ENCODE measurements at places on chromosomes 2 and 18.
A peak's percentile ranks its signal among the peaks of the same experiment; 100 is the strongest.

GRCh38 chr2:191846515-191847476 is at the start of gene CAVIN2:
CAVIN2 (minus strand) TSS chr2:191847088; CDS start chr2:191846925, 163 bp downstream.
- DNase-seq, result no peak

DNA sequence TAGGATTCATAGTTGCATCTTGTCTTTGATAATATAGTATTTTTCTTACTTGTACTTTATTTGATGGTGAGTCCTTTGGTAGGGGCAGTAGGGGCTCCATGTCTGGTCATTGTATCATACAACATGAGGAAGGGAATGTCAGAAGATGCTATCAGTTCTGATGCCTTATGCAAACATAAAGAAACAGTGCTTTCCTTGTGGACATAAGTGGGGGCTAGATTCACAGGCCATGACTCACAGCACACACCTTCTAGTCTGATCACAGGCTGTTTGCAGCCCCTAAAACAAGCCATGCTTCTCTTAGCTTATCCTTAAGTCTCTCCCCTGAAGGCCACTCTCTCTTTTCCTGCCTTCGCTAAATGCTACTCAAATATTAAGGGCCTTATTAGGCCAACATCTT is 10.7 kb upstream of the SLC14A1 start:
- DNase-seq, result no peak

DNA sequence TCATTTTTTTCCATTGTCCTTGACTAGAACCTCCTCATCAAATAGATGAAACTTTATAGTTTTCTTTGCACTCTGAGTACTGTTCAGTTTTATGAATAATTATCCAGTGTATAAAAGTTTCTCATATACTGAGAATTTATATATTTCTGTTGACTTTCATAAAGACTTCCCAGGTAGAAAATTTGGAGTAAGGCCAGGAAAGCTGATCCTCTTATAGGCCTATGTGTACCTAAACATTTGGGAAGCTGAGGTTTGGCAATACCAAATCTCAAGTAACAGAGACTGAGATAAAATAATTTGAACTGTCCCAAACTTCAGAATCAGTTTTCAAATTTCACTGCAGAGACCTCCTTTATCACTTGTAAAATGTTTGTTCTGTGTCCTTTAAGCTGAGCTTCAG is 43.4 kb downstream of the CCDC102B start:
- no peak for DNase-seq

- DNase-seq, result no peak
Observed at GRCh38 chr18:77084688-77085035, 47.9 kb downstream of the MBP start.

- DNase-seq, result no peak
Observed at GRCh38 chr2:22786817-22787216, 598.2 kb upstream of the KLHL29 start.

DNA sequence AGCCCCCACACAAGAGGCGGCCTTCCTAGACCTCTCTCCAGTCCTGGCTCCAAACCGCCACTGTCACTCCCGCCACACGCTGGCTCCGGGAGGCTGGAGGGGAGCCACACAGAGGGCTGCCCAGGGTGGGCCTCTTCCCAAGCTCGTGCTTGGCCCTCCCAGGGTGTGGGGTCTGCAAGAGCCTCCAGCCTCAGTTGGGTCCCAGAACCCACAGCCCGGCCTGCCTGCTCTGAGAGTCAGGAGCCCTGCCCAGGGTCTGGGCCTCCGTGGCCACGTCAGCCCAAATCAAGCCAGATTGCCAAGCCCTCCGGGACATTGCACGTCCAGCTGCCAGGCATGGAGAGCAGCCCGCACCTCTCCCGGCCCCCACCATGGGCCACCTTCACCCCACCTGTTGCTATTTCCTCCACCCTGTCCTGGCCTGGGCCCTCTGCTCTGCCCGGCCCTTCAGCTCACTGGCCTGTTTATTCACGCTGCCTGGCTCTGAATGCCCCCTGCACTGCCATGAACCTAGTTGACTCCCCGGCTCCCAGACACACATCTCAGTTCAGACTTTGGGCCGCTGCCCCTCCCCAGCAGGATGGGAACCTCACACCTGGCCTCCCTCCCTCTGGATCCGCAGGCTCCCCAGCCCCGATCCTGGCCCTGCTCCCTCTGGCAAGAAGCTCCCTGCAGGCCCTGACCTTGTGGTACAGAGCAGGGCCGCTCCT is 61.0 kb downstream of the BIN1 start:
- DNase-seq, result no peak

- peak; percentile 11 for DNase-seq
Observed at GRCh38 chr2:237868631-237869342, 9.4 kb downstream of the RAMP1 start.

DNA sequence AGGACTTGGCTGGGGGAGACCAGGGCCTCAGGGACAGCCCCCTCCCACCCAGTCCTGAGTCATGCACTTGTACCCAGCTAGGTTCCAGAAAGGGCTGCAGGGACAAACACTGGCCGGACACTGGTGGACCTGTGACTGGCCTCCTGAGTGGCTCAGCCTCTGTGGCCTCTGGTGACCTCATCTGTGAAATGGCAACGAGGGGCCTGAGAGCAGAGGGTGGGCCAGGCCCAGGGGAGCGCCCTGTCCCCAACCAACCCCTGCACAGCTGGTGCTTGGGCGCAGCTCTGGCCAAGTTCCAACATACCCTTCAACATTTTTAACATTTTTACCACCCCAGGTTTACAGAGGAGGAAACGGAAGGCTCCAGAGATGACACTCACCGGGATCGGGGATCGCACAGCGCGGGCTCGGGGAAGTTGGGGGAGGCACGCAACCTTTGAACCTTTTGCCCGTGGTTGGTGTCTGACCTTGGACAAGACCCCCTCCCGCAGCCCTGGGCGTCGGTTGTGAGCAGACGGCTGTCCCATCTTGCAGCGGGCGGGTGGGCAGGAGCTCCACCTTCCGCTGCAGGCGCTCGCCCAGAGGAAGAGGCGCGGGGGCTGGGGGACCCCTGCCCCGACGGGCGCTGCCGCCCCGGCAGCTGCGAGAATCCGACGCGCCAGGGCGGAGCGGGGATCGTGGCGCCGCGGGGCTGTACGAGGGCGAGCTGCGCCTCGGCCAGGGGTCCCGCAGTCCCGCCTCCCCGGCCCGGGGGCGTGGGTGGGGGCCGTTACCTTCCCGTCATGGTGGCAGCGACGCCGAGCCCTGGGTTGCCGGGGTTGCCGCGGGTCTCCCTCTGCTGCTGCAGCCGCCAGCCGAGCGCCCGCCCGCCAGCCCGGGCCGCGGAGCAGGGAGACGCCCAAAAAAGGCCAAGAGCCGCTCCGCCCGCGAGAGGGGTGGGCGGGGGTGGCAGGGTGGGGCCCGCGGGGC is 805 bp downstream of the LIMS2 start:
- DNase-seq, result no peak

- no peak for DNase-seq
Observed at GRCh38 chr2:57842531-57842930, 204.1 kb upstream of the VRK2 start.

GRCh38 chr2:233818639-233819621 is 35.4 kb downstream of the HJURP start:
- no peak for DNase-seq

- peak; percentile 46 for DNase-seq
Observed at GRCh38 chr2:32627441-32627813, 423 bp upstream of the TTC27 start.

DNA sequence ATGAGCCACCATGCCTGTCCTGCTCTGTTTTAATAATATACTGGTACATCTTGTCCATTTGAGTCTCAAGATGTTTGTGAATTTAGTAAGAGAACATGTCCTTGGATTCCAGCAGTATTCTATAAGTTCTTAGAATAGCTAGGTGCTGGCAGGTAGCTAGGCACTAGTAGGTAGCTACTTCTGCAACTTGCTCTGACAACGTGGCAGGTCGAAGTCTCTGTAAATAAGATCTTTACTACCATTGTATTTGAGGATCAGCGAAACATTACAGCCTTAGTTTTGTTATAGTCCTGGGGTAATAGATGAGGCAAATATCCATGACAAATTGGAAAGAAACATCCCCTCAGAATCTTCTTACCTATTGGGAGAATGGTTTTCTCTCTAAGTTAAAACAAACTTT is 14.2 kb upstream of the PRELID3A start:
- DNase-seq, result no peak

- DNase-seq, result no peak
Observed at GRCh38 chr2:121828281-121828731, 72.9 kb downstream of the TSN start.

- peak; percentile 21 for DNase-seq
Observed at GRCh38 chr2:74690571-74690970, 36.5 kb downstream of the SEMA4F start.

DNA sequence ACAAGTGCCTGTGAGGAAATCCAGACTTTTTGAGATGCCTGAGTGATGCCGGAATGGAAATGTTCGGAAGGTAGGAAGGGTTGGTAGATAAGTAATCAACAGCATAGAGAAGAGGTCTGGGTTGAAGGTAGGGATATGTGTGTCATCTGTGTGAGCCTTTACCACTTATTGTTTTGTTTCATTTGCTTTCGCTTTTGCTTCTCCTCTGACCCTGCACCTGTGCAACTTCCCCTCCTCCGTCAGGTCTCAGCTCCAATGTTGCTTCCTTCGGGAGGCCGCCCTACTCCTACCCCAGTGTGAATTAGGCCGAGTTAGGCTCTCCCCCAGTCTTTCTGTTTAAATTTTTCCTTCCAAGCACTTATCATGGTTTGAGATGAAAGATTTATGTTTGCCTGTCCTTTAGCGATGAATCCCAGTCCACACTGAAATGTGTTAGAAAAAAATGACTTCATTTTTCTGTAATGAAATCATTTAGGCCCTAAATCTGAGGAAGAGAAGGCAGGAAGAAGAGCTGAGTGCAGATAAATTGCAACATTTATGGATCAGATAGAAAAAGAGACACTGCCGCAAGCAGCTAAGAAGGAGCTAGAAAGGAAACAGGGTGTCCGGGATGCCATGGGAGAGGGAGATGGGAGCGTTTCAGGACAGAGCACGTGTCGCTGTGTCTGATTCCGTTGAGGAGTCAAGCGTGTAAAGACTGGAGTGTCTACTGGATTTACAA is 139.6 kb upstream of the PELI1 start:
- no peak for DNase-seq

DNA sequence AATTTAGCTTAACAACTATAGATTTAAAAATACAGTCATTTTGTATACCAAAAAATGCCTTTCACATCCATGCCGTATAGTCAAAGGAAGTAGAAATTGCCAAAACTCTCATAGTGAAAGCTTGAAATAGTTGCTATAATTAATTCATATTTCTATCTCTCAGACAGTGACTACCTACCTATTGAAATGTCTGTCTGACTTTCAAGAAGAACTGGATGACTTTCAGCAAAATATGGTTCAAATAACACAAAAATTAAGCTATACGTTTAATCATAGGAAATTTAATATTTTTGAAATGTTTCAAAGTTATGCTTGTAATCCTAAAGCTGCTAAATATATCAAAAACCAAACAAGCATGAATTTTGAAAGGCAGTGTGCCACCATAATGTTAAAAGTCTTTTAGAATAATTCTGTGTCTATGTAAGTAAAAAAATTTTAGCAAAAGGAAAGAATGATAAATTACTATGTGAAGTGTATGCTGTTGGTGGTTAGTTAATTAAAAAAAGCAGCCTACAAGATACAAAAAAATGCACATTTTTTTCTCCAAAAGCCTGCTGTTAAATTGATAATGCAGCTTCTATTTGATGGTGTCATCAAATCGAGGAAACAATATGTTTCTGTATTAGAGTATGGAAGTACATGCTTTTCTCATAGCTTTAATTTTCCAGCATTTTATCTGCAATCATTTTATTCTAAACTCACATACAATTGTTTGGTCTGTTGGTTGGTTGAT is 57.7 kb upstream of the ST6GAL2 start:
- no peak for DNase-seq

DNA sequence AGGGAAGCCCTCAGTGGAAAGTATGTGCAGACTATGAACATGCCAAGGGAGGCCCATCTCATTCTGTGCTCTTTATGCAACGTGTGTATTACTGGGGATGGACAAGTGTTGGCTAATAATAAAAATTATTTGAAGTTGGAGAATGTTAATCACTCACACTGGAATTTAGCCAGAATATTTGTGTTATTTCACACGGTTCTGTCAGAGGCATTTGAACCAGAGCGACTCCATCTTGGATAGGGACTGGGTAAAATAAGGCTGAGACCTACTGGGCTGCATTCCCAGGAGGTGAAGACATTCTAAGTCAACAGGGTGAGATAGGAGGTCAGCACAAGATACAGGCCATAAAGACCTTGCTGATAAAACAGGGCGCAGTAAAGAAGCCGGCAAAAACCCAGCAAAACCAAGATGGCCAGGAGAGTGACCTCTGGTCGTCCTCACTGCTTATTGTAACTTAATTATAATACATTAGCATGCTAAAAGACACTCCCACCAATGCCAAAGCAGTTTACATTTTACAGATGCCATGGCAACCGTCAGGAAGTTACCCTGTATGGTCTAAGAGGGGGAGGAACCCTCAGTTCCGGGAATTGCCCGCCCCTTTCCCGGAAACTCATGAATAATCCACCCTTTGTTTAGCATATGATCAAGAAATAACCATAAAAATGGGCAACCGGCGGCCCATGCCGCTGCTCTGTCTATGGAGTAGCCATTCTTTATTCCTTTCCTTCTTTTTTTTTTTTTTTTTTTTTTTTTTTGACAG is 2.6 kb upstream of the FZD5 start:
- no peak for DNase-seq

- DNase-seq, result no peak
Observed at GRCh38 chr2:109382226-109382895, 231.4 kb downstream of the SEPTIN10 start.

GRCh38 chr2:47907039-47907781 is 912 bp upstream of the FBXO11 start:
- DNase-seq, result no peak

DNA sequence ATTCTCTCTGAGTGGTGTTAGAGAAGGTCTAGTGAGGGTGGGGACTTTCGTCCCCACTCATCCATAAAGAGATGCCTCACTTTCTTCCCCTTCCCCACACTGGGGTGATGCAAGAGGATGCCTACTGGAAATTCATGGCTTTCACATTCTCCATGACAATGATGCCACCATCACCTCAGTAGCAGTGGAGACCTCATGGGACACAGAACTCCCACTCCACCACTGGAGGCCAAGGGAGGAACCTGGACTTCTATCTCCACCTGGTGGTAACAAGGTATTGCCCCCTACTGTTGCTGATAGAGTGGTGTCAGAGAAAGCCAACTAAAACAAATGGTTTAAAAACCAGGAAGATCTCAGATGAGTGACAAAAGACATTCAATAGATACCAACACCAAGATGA is 110.9 kb downstream of the INHBB start:
- DNase-seq, result no peak

DNA sequence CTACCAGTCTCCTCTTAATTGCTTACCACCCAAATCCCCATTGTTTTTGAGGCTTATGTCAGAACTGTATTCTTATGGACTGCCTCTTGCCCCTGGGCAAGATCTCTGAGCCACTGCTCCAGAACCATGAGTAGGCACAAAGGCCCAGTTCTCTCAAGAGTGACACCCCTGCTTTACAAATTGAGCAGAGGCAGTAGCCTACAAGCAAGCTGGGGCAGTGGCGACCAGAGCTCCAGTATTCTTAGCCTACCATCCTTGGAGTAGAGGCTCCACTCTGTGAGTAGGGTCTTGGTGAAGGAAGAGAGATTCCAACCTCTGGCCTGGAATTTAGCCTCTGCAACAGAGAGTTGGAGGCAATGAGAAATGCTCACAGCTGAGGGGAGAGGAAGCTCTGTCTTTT is 36.5 kb downstream of the WDR75 start:
- no peak for DNase-seq
